Fibroblast of skin of right quadriceps (primary cell): ENCODE measurements at places on chromosomes 2 and 18.
A peak's percentile ranks its signal among the peaks of the same experiment; 100 is the strongest.

DNA sequence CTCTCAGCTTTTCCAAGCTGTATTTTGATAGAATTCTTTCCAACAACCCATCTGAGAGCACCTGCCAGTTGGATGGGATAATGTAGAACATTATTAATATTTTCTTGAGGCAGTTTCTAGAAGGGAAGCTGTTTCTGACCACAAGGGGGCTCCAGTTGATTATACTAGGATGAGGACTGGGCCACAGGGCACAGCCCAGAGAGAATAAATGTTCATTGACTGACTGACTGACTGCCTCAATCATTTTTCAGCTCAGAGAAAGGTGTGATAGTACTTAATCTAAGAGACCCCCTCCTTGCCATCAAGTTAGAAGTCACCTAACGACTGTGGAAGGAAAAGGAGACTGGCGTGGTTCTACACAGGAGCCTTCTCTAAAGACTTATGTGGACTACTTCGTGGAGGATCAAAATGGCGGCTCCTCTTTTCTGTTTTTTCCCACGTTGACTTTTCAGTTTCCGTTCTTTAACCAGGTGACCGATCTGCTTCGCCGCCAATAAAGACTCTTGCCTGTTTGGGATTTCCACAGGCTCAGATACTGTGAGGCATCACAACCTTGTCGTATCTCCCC, 31.9 kb upstream of the CREG2 start:
- peak; percentile 65 for DNase-seq

GRCh38 chr18:42861271-42861670, 254.2 kb downstream of the RIT2 start:
- DNase-seq, result no peak

DNA sequence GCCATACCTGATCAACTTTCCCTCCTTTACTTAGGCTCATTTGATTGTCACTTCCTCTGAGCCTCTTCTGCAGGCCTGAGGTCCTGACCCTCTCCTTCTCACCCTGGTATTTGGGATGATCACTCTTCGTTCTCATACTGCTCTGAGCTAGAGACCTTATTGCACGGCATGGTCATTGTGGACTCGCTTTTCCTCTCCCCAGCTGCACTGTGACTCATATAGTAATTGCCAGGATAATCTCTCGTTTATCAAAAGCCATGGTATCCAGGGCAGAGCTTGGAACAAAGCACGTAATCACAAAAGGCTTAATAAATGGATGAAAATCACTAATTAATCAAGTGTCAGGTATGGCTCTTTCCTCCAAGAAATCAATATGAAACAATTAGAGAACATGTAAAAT, 40.9 kb upstream of the TRIB2 start:
- no peak for DNase-seq

GRCh38 chr2:72989770-72990556, 72.6 kb downstream of the EMX1 start:
- no peak for DNase-seq

- peak; percentile 39 for DNase-seq
Observed at GRCh38 chr2:152925547-152926448, 207.4 kb downstream of the ARL6IP6 start.

DNA sequence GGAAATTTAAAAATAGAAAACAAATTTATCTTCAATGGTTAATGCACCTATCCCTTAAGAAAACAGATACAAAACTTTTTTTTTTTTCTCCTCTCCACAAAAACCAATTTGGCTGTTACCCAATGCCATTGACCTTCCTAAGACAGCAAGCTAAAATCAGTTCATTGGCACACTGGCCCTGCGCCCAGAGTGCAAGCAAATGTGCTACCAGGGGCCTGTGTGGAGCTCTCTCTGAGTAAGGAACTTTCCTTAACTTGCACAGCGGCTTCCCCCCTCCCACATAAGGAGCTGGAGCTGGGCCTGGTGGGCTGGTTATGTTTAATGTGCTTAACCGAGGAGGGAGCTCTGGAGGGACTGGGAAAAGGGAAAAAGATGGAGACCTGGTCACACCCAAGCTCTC, 17.6 kb upstream of the POU3F3 start:
- DNase-seq, result no peak

- peak; percentile 39 for DNase-seq
Observed at GRCh38 chr18:10727477-10727876, 201.7 kb downstream of the NAPG start.

- DNase-seq, result peak; percentile 81
Observed at GRCh38 chr2:216339456-216340279, 32.6 kb downstream of the MARCHF4 start.

- DNase-seq, result peak; percentile 43
Observed at GRCh38 chr2:8171608-8172007, 510.2 kb upstream of the ID2 start.

GRCh38 chr2:18182861-18183260, 304.4 kb downstream of the KCNS3 start:
- no peak for DNase-seq

GRCh38 chr2:64915510-64915900, 73.7 kb upstream of the SLC1A4 start:
- no peak for DNase-seq

- peak; percentile 38 for DNase-seq
Observed at GRCh38 chr18:8942021-8942908, 160.2 kb upstream of the NDUFV2 start.

DNA sequence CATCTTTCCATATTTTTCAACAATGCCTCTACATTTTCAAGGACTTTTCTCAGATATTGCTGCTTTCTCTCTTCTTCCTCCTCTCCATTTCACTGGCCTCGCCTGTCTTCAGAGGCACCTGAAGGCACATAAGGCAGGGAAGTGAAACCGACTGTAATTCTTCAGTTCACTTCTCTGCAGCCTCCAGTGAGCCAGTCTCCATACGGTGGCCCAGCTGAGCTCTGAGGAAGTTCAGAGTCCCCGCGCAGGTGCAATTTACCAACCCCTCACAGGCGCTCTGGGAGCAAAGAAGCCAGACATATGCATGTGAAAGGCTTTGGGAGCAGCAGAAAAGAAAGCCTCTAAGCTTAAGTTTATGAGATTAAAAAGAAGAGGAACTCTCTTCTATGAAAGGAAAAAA, 12.4 kb downstream of the KLHL14 start:
- no peak for DNase-seq

- no peak for DNase-seq
Observed at GRCh38 chr18:77590943-77591515, 341.4 kb downstream of the GALR1 start.

DNA sequence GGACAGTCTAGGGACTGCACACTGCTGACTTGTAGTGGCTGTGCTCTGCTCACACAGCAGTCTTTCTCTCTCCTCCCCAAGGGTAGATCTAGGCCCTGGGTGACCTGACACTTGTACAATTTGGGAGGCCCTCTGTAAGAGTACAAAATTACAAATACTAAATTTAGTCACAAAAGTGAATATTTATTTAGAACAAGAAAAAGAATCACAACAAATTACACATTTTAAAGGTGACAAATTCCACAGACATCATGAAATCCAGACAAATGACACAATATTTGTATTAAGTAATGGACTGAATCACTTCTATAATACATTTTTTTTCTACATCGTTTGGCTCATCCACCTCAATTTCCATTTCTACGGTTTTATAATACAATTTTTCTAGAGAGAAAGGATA, 496.4 kb downstream of the TXNL1 start:
- DNase-seq, result no peak

DNA sequence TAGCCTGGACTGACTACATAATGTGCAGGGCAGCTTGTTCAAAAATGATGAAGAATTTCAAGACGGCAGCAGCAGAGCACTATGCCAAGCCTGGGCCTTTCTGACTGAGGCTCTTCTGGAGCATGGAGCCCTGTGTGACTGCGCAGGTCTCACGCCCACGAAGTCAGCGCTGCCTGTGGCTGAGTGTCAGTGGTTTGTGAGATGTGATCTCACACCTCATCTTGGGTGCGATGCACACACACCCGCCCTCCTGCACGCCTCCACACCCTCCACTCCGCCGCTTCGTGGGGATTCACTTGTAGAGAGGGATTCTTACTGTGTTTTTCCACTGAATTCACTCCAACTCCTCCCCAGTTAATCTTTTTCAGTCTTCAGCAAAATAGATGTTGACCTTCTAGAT, 103.9 kb downstream of the VIT start:
- DNase-seq, result no peak

DNA sequence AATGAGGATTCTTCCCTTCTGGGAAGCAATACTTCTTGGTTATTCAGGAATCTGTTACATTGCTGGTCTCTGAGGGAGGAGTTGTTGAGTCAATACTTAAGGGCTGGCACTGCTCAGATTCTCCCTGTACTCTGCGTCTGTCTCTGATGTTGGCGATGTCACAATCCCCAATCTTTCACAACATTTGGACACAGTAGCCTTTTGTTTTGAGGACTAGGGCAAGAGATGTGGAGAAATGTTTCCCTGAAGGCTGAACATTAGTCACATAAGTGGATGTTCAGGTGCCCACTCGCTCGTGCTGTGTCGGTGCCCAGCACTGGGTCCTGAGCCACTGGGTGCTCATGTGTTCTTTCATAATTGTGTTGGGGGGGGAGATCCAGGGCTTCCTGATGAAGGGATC, 55.0 kb downstream of the MAPK4 start:
- DNase-seq, result no peak

GRCh38 chr18:46578987-46579386, 78.0 kb downstream of the LOXHD1 start:
- DNase-seq, result no peak

GRCh38 chr2:16650287-16651249, 15.1 kb downstream of the CYRIA start:
- DNase-seq, result peak; percentile 54

GRCh38 chr18:48252525-48252924, 156.7 kb downstream of the ZBTB7C start:
- DNase-seq, result no peak

DNA sequence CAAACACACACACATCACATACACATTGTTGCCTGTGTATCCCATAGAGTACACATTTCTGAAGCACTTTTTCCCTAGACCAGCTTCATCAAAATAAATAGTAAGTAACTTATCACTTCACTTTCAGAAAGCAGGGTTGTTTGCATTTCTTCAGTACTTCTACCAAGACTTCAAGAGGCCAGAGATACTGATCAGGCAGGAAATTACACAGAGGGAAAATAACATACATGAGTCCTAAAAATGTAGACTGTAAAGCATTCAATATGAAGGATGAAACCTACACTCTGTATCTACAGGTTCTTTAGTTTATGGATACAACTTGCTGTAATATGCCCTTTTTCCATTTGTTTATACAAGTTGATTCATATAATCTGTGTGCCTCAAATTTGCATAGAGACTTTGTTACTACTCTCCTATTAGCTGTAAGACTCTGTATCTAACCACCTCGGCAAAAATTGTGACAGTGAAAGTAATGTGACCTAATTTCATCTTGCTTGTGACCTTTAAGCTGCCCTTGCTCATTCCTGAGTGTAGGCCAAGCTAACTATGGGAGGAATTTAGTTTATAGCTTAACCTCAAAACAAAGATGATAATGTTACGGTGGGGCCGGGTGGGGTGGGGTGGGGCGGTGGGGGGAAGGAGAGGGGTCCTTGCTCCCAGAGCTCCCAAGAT, 228.9 kb upstream of the SPOPL start:
- DNase-seq, result no peak

DNA sequence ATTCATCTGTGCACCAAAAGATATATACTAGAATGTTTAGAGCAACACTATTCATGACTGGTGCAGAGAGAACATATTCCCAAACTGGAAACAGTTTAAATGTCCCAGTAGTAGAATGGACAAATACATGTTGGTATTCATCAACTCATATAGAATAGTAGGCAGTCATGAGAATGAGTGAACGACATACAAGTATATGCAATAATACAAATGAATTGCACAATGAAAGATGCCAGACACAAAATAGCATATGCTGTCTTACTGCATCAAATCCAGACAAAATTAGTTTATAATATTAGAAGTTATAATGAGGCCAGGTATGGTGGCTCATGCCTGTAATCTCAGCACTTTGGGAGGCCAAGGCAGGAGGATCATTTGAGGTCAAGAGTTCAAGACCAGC, 8.3 kb upstream of the PRKAG3 start:
- no peak for DNase-seq

GRCh38 chr2:54611830-54612545, 111.5 kb upstream of the EML6 start:
- no peak for DNase-seq

GRCh38 chr18:50410894-50411293, 36.0 kb downstream of the SKA1 start:
- no peak for DNase-seq

GRCh38 chr18:28735731-28736130, 558.8 kb upstream of the CDH2 start:
- peak; percentile 93 for DNase-seq

DNA sequence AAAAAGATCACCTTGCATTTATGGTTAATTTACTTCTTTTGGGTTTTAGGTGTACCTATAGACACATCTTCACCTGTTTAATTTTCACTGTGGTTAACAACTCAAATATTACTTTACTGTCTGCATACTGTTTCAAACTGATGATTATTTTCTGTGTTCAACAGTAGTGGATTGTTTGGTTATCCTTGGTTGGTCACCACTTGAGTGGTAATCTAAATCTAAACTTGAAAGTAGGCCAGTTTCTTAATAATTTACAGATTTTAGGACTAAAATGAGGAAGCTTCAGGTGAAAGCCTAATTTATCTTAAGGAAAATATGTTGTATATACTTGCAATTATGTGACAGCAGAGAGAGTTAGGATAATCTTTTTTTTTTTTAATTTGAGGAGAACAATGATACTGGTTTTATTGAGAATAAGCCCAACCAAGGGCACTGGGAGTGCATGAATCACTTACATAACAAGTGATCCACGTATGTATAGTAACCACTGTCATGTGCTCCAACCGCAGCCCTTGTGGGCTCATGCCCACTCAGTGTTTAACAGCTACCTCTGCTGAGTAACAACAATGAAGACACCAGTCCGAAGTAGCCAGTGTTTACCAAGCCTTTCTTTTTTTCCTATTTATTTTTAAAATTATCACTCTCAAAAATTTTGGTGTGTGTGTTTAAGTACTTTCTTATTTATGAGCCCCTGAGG, 31.0 kb upstream of the WDSUB1 start:
- no peak for DNase-seq

DNA sequence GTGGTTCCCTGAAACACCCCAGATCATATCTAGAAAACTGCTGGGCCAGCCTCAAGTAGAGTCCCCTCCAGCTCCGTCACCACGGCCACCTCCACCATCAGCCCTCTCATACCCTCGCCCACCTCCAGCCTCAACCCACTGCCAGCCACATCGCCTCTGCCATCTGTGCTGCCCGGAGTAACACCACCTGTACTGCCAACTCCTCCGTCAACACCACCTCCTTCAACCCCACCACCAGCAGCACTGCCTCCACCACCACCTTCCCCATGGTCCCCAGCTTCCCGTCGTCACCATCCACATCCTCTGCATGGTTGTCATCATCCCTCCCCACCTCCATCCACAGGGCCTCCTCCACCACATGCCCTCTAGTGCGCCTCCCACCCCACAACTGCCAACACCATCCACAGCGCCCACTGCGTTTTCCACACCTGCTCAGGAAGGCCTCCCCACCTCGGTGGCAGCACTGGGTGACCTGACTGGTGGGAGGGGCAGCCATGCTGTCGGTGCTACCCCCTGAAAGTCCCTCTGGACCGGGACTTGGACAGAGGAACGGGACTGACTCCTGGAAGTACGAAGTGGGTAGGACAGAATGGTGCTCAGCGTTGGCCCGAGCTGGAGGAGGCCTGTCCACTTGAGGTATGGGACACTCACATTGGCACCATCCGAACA, 1.6 kb downstream of the SNED1 start:
- no peak for DNase-seq
